ENCODE measurements at places on chromosomes 11 and 22.

DNA sequence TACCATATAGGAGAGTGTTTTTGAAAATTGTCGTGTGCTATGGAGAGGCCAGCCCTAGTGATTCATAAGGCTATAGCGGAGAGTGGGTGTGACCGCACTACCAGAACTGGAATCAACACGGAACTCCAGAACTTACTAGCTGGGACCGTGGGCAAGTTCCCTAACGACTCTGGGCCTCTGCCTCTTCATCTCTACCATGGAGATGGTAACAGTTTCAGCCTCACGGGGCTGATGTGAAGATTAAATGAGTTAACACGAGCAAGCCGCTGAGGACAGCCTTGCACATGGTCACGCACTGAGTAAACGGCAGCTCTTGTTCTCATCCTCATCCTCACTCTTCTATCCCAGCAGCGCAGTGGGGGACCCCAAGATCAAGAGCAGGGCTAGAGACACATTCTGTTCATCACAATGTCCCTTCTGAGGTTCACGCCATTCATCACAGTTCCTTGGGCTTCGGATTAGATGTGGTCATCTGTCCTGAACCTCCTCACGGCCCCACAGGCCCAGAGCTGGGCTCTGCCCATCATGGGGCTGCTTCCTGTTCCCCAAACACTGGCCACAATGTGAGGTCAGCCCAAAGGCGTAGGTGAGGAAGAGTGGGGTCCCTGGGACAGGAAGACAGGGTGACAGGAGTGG lies 47.2 kb upstream of the CD5 start:
- no peak for DNase-seq

DNA sequence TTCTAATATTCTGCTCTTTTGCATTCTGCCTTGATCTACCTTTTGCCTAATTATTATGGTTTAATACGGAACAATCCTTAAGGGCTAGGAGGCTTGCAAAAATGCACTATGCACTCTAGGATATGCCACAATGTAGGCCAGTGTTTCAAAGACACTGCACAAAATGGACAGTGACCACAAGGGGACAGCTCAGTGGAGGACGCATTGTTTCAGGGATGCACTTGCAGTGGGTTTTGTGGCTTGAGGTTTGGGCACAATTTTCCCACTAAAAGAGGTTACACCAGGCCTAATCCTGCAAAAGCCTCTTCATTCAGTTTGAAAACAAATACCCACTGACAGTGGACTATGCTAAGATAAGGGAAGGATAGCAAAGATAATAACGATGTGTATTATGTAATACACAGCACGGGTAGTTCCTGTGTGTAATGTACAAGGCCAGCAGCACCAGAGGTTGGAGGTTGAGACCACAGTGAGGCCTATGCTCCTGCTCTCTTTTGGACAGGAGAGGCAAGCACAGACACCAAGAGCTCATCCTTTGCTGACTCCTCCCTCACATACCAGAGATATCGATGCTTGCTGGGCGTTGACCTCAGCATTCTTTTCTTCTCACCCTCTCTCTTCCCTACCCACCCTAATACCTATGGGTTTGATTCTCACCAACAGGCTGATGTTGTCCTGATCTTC lies 12.7 kb downstream of the MAP6 start:
- no peak for DNase-seq

- no peak for DNase-seq
These were observed 88.0 kb downstream of the ZBTB16 start for GRCh38 chr11:114147375-114148012.

GRCh38 chr11:45060707-45061106 lies 85.7 kb upstream of the PRDM11 start:
- DNase-seq, result no peak

- peak; percentile 71 for DNase-seq
These were observed 3.8 kb downstream of the GAL3ST3 start for GRCh38 chr11:66045177-66045639.

DNA sequence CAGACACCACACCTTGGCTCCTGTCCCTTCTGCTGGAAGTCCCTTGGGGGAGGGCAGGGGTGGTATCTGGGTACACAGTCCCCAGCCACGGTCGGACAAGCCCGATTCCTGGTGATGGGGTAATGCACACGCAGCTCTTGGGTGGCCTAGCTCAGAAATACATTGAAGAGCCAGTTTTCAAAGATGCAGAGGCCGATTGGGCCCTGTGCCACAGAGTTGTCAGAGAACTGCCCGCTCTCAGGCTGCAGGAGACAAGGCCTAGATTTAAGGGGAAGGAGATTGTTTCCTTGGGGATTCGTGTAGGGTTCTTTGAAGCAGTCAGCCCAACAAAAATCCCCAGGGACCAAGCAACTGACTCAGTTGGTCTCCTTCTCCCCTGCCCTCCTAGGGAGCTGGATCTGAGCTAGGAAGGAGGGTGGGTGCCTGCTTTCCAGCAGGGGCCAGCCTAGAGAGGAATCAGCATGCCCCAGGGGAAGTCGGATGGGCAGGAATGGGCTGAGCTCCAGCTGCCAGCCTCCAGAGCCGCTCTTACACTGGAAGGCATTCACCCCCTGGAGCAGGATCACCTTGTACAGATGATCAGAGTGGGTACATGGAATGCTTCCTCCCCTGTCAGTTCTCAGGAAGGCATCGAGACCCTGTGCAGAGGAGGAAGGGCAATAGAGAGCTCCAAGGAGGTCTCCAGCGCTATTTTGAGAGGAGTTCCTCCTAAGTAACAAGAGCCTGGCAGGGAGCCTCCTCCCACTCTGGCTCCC lies 3.3 kb upstream of the SCN4B start:
- no peak for DNase-seq

DNA sequence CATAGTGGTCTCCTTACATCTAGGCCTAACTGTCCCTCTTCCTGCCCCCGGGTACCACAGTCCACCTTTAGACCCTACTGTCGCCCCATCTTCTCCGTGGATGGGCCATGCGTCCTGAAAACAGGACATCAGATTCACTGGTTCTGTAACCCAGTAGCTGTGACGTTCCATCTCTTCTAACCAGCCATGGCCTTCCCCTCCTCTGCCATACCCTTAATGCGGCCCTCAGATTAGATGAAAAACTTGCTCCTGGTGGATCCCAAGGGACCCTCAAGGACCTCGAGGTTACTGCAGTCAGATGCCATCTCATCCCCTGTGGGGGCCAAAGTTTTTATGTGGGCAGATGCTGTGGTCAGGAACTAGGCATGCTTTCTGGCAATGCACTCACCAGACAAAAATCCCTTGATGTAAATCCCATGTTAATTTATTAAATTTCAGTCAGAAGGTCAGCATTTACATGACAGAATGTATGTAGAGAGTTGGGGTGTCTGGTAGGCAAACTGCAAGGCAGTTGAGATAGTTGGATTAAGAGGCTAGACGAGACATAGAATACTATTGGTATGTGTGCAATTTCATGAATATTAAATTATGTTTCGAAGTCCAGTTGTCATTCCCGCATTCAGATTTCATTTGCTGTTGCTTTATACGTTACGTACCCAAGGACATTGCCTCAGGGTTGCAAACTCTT lies 64.3 kb downstream of the WNT11 start:
- DNase-seq, result no peak

DNA sequence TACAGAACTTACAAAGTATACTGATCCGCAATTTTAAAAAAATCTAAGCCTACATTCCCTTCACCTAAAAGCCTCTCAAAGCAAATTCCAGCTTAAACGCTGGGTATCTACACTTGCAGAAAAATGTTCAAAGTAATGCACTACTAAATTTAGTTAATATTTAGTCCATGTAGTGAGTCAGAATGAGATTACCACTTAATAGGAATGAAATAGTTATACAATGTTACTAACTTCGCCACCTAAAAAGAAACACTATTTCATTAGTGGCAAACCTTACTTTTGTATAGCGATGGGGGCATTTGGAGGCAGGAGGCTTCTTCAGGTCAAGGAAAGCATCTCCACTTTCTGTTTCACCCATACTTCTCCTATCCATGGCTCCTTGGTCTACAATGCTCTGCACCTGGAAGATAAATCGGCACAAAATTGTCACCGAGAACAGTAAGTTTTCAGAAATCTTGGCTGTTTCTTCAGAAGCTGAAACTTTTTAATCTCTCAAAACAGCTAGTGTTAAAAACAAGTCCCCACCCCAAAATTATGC lies 1.2 kb downstream of the EIF4ENIF1 start:
- DNase-seq, result no peak

DNA sequence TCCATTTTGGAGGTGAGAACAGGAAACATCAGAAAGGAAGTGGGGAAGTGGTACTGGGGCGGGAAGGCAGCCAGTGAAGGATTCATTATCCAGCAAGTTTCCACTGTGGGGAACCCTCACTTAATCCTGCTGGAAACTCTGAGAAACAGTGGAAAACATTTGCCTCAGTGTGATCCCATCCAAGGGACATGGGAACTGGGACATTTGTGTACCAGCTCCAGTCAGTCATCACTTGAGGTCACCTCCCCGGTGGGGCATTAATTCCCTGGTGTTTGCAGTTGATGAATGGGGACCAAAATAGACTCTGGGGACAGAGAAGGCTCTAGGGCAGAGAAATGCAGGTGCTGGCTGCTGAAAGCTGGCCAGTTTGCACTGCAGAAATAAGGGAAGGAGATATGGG lies 599.9 kb downstream of the BUD13 start:
- no peak for DNase-seq

DNA sequence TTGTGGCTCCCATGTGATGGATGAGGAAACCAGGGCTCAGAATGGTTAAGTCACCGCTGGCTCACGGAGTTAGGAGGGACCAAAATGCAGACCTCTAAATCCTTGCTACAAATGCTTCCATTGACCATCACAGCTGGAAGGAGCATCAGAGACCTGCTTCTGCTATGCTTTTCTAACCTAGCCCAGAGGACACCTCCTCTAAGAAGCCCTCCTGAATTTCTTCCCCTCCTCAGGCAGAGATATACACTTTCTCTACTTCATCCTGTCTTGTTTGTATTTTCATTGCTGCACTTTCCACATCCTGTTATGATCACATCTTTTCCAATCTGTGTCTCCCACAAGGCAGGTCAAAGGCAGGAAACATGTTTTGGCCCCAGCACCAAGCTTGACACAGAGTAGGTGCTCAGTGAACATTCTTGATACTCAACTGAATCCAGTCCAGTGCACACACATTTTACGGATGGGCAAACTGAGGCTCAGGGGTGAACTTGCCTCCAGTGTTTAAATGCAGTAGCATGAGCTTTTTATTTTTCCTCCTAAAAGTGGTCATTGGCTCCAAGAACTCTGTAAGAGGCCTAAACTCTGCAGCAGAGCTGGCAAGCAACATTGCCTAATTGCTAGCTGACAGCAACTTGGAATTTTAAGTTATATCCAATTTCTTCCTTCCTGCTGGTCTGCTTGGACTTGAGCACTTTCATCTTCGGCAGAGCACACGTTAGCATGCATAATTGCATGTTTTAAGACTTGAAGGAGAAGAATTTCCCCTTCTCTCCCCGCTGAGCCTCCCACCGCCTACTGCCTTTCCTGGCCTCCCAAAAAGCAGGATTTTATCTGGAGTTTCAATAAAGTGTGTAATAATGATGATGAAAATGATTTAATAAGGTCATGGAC lies 12.7 kb downstream of the SCUBE1 start:
- no peak for DNase-seq

- DNase-seq, result no peak
These were observed 203.8 kb upstream of the TMEM45B start for GRCh38 chr11:129611661-129612446.

DNA sequence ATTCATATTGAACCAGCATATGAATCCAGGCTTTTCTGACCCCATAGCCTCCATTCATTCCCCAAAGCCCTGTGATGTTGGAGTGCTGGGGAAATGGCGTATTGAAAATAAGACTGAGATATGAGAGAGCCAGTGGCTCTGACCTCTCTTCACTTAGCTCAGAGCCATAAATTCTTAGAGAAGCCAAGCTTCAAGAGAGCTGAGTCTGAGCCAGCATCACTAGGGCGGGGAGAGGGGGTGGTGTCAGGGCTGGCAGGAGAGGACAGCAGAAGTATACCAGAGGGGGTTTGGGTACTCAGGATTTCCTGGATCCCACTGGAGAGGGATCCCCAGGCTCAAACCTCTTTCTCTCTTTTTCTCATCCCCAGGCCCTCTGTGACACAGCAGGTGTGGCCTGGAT lies 16.7 kb upstream of the MOGAT2 start:
- DNase-seq, result no peak

DNA sequence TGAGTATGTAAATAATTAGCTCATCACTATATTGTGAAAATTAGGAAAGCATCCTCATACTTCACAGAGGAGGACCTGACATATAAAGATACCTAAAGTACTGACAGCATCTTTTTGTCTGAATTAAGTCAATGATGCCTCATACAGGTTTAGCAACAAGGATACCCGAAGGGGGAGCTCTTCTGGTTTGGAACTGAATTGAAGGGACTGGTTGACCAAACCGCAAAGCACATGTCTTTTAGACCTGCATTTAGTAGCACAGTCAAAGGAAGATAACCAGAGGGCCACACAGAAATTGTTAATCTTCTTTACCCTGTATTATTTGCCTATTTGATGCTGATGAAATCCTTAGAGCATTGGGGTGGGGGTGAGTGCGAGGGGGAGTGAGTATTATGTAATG lies 12.9 kb upstream of the WT1 start:
- no peak for DNase-seq

- DNase-seq, result no peak
These were observed 69.5 kb downstream of the JAM3 start for GRCh38 chr11:134138376-134138775.

- DNase-seq, result no peak
These were observed 65.6 kb downstream of the INSC start for GRCh38 chr11:15180212-15180792.

GRCh38 chr22:30411780-30412179 lies 13.8 kb upstream of the MTFP1 start:
- DNase-seq, result no peak

DNA sequence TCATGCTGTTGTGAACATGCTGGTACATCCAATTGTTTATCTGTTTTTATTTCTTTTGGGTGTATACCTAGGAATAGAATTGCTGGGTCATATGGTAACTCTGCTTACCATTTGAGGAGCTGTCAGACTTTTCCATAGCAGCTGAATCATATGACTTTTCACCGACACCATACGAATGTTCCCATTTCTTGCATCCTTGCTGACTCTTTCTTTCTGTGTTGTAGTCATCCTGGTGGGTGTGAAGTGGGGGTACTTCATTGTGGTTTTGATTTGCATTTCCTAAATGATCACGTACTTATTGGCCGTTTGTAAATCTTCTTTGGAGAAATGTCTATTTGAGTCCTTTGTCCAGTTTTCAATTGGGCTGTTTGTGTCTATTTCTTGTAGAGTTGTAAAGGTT lies 26.5 kb downstream of the ATXN10 start:
- no peak for DNase-seq

- DNase-seq, result no peak
These were observed 997.8 kb upstream of the RAG2 start for GRCh38 chr11:37595845-37596244.

DNA sequence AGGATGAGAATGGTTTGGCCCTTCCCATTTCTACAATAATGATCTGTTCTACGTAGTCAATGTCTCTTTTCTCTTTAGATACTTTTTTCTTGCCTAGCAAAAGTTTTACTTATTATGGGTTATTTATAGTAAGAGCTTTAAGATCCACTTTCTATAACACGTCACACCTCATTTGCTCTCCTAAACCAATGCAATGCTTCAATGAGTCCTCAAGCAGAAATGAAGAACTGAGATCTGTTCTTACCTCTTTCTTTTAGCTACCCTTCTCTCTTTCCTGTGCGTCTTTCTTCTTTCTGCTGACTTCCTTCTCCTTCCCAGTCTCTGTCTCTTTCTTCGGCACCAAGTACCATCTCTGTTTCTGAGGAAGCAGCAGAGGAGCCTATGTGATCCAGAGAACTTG lies 61.8 kb downstream of the SNX19 start:
- DNase-seq, result no peak

- DNase-seq, result no peak
These were observed 21.7 kb upstream of the BAIAP2L2 start for GRCh38 chr22:38132136-38132535.

GRCh38 chr22:19766240-19766510 lies 5.6 kb downstream of the TBX1 start:
- DNase-seq, result no peak
